Stomach (tissue), 19 donors: ENCODE measurements at places on chromosomes 7 and 10. TPM values are rescaled to one million over a fixed set of nuclear protein-coding genes. Genes with fewer than 3 reads are reported as not detected.

PIP gene
- not detected for total RNA-seq

CCDC7 gene
- 7.7 TPM for total RNA-seq

DNA sequence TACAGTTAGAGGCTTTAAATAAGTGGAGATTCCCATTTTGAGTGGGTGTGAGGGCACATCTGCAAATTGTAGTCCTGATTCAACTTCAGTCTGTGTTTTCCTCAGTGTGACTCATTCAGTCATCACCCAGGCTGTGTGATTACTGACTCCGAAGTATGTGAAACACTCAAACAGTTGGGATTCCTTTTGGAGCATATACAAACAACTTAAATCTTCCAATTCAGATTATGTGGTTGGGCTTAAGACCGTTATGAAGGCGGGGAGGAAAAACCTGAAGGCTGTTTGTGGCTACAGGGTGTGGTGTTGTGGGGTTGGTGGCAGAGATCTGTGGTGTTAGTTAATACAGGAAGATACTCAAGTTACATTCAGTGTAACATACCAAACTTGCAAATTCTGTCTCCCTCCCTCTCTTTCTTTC is 259.7 kb upstream of the FERD3L start:
- no peaks in the 10 kb centered on the region for H3K27me3 ChIP-seq
- no peak for DNase-seq
- no peaks in the 10 kb centered on the region for H3K4me1 ChIP-seq
- no peak overlapping the region for H3K27ac ChIP-seq
- H3K4me3 ChIP-seq: no peak overlapping the region
- H3K36me3 ChIP-seq: no peaks in the 10 kb centered on the region

GRCh38 chr7:100949933-100950443 is 654 bp downstream of the MUC3A start:
- H3K27me3 ChIP-seq: peaks cover 14% of the 10 kb centered on the region
- H3K4me3 ChIP-seq: no peak overlapping the region
- no peak overlapping the region for H3K27ac ChIP-seq
- H3K4me1 ChIP-seq: peaks cover 7% of the 10 kb centered on the region
- DNase-seq: no peak

PRKAR2B gene
- total RNA-seq: 34.5 TPM

DNA sequence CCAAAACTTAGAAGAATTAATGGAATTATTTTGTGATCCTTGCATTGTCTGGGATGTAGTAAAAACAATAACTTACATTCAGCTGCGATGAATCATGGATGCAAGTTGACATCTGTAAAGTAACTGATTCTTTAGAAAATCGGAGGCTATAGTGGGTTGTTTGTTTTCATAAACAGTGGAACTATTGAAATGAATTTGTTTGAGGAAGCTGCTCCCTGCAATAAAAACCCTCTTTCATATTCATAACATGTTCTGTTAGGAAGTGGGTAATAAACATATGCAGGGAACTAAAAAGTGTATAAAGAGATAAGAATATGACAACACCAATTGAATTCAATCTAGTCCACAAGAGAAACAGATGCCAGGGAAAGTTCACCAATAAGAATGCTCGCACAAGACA is 53.6 kb downstream of the AGMO start:
- DNase-seq: no peak
- no peak overlapping the region for H3K4me3 ChIP-seq
- H3K27ac ChIP-seq: no peak overlapping the region
- no peaks in the 10 kb centered on the region for H3K36me3 ChIP-seq
- no peaks in the 10 kb centered on the region for H3K27me3 ChIP-seq
- no peaks in the 10 kb centered on the region for H3K4me1 ChIP-seq

- peak overlapping the region; percentile 100 for H3K4me3 ChIP-seq
- H3K36me3 ChIP-seq: peaks cover 2% of the 10 kb centered on the region
- DNase-seq: no peak
- H3K4me1 ChIP-seq: peaks cover 25% of the 10 kb centered on the region
Measured at GRCh38 chr10:7817984-7818294, 366 bp upstream of the TAF3 start.

CC2D2B gene
- 9.2 TPM for total RNA-seq
